ENCODE measurements at places on chromosomes 5 and 9.

- DNase-seq = no peak
Measured at GRCh38 chr9:83069651-83070050, 6.7 kb upstream of the RASEF start.

DNA sequence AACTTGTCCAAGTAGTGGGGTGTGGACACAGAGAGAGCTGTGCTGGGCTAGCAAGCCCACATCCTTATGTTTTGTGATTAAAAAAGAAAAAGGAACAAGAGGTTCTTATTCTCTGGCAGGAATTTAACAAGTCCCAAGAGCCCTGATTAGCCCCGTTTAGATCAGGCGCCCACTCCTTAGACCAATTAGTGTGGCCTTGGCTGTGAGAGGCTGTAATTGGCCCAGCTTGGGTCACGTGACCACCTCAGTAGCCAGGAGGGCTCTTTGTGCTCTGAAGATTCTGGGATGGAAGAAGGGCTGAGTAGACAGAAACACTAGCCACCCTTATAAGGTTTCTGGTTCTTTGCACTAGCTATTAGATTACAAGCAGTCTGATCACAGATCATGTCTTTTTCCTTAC is 31.1 kb downstream of the GCNT4 start:
- DNase-seq = no peak

DNA sequence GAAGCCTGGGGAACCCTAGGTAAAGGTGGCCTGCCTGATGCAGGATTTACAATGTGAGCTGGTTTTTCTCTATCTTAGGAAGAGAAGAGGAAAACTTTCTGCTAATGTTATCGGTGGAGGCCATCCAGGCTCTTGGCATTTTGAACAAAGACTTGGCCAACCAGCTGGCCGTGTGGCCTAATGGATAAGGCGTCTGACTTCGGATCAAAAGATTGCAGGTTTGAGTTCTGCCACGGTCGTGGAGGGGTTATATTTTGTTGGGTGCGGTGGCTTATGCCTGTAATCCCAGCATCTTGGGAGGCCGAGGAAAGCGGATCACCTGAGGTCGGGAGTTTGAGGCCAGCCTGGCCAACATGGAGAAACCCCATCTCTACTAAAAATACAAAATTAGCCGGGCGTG is 9.6 kb downstream of the C9orf152 start:
- no peak for DNase-seq

- no peak for DNase-seq
Measured at GRCh38 chr5:2335125-2335732, 416.2 kb downstream of the IRX2 start.

- no peak for DNase-seq
Measured at GRCh38 chr9:34802916-34803315, 93.0 kb upstream of the CCL21 start.

- no peak for DNase-seq
Measured at GRCh38 chr5:54148067-54148845, 162.1 kb downstream of the ARL15 start.

GRCh38 chr5:14489643-14490042 is 91.9 kb upstream of the OTULINL start:
- DNase-seq = no peak

- DNase-seq = no peak
Measured at GRCh38 chr5:66680804-66681203, 84.6 kb downstream of the MAST4 start.

GRCh38 chr5:142015781-142016533 is 3.1 kb upstream of the GNPDA1 start:
- peak; percentile 57 for DNase-seq

DNA sequence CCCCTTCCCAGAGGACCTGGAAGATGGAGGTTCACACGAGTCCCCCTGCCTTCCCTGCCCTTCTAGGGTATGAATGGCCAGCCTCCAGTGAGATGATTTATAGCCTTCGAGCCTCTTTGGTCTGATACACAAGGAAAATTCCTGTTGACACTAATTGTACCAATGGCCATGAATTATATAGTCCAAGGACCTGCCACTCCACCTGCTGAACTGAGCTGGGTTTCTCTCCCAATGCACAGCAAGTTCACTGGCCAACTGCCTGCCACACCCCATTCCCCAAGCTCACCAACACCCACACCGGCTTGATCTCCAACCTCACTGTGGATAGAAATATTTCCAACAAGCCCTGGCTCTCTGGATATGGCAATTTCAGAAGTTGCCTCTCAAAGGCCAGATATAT is 9.3 kb upstream of the ADRA1B start:
- no peak for DNase-seq

DNA sequence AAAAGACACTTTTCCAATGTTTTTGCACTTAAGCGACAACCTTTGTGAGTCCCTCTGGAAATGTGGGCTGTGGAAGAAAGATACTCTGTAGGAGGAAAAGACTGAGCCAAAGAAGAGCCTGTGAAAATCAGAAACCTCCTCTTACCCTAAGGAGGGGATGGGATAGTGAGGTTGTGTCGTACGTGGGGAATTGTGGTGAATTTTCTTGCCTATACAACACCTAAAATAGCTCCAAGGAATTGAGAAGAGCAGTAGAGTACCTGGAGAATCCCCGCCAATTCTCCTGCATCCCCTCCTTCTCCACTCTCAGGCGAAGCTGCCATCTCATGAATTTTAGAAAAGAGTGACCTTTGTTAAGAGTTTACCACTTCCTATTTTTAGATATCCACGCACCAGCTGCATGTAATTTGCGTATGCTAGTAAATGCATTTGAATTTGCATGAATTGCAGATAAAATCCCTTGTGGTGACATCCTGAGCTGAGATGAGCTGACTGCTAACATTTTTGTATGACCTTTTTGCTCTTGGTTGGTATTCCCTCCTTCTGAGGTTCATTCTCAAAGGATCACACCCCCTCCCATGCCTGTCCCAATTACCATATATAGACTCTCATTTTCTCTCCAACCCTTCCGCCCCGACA is 147.2 kb downstream of the PCSK5 start:
- DNase-seq = no peak

GRCh38 chr5:149761461-149761860 is 31.4 kb downstream of the PPARGC1B start:
- no peak for DNase-seq

DNA sequence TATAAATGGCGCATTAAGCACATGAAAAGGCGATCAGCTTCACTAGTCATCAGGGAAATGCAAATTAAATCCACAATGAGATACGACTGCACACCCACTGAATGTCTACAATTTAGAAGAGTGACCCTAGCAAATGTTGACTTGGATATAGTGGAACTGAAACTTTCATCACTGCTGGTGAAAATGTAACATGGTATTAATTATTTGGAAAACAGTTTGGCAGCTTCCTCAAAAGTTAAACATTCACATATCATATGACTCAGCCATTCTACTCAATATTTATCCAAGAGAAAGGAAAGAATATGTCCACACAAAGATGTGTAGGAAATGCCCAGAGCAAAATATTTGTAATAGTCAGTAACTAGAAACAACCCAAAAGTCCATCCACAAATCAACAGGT is 146.5 kb downstream of the LPAR1 start:
- DNase-seq = no peak

- no peak for DNase-seq
Measured at GRCh38 chr5:74386571-74387334, 253.8 kb downstream of the ENC1 start.

DNA sequence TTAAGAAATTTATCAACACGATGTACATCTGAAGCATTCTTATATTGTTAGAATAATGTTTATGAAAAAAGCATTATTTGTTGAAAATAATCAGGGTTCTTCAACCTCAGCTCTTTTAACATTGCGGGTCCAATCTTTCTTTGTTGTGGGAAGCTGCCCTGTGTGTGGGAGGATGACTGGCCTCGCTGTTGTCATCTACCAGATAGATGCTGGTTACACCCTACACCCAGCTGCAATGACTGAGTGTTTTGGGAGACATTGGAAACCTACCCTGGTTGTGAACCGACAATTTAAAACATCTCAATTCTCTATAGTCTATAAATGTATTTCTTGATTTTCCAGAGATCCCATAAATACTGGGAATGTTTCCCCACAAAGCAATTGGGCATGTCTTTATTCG is 794.2 kb upstream of the CDH10 start:
- DNase-seq = no peak

DNA sequence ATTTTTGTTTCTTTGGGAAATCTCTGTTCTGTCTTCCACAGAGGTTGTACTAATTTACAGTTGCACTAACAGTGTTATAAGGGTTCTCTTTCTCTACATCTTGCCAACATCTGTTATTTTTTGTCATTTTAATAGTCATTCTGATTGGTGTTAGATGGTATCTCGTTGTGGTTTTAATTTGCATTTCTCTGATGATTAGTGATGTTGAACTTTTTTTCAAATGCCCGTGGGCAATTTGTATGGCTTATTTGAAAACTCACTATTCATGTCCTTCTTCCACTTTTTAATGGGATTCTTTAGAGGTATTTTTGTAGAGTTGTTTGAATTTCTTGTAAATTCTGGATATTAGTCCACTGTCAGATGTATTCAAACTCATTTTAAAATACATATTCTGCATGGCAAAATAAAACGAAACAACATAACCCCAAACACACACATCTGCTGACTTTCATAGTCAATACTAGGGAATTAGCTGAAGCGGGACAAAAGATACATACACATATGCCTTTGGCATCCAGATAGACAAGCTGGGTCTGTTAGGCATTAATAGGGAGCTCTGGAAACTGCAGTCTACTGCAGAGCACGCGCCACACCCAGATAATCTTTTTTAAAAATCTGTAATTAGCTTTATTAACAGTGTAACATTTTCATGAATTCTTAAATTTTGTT is 5.8 kb upstream of the SPATA31C2 start:
- DNase-seq = no peak

- no peak for DNase-seq
Measured at GRCh38 chr5:77945874-77946273, 169.7 kb upstream of the TBCA start.

GRCh38 chr9:17082343-17083064 is 52.3 kb upstream of the CNTLN start:
- DNase-seq = no peak

- DNase-seq = no peak
Measured at GRCh38 chr5:59598547-59598874, 295.0 kb downstream of the PDE4D start.

DNA sequence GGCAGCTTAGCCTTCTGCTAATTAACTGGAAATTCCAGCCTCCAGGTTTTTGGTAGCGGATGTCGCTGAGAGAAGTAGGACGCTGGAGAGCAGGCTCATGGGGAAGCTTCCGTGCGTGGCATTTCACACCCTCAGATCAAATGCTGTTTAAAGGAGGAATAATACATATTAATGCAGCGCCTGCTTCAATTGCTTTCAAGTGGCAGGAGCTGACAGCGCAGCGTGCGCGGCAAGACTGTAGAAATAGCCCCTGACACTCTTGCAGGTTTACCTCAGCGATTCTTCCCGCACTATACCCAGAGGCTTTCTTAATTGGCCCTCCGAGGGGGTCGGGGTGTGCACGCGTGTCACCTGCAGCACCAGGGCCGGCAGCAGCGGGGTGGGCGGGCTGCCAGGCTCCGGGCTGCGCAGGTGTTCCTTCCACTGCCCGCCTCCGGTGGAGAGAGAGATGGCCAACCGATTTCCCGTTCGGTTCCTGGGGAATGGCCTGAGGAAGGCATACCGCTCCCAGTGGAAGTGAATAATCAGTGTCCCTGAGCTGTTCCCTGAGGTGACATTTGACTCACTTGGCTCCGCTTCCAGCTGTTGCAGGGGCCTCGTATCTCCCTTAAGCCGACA is 427.9 kb downstream of the KCTD16 start:
- DNase-seq = no peak

GRCh38 chr5:135116160-135116561 is 82.1 kb upstream of the PITX1 start:
- no peak for DNase-seq

DNA sequence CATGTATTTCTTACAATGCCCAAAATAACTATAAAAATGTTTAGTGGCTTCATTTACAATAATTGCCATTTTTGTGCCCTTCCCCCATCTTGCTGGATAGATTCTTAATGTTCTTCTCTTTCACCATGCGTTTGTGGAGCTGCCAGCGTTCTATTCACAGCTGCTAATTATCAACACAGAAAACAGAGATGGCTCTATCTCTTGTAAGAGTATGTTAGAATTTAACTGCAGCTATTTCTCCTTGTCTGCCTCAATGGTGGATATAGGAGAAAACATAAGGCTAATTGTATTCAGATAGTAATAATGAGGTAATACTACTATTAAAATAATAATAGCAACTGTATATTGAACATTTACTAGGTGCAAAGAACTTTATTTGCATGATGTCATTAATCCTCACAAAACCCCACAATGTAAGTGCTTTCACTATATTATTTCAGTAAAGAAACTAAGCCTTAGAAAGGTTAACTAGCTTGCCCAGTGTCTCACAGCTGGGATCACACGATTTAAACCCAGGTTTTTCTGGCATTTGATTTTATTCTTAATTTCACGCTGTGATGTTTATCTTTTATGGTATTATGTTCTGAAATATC is 50.1 kb downstream of the JAKMIP2 start:
- no peak for DNase-seq

DNA sequence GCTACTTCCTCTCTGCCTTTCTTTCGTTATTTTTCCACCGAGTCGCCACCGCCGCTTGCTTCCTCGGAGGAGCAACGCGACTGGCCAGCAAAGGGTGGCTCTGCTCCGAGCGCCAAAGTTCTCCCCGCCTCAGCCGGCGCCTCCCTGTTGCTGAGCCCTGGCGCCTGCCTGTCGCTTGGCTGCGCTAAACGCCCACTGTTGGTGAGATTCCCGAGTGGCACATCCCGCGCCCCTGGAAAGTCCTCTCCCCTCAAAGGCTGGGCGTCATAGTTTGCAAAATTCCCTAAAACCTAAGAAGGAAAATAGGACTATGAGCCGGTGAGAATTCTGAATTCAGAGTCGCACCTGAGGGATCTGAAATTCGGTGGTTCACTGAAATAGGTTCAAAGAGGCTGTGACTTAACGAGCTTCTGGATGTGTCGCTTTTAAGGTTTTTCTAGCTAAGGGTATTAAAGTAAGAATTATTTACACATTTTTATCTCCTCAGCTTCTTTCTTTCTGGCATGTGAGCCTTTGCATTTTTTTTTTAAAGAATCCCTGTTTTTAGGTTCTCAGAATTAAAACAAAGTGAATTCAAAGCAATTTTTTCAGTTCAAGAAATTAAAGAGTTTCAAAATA is at the start of gene GRIN3A:
Gene GRIN3A (minus strand): TSS at position 82 of the 618 bp plus-strand sequence. CDS start 668 bp downstream, outside the sequence.
- DNase-seq = no peak

Measured in CD4-positive, alpha-beta T cell treated with Interleukin-12 subunit alpha and Interleukin-12 subunit beta, for 1 hour (primary cell).